ENCODE measurements at places on chromosomes 3 and 15. TPM values are rescaled to one million over a fixed set of nuclear protein-coding genes. Genes with fewer than 3 reads are reported as not detected.

GRCh38 chr3:180630371-180630770, 28.4 kb downstream of the TTC14 start:
- H3K27ac ChIP-seq, result no peak overlapping the region
- H3K4me1 ChIP-seq, result no peaks in the 10 kb centered on the region
- H3K4me3 ChIP-seq, result no peak overlapping the region
- no peaks in the 10 kb centered on the region for H3K27me3 ChIP-seq
- no peaks in the 10 kb centered on the region for H3K36me3 ChIP-seq

DNA sequence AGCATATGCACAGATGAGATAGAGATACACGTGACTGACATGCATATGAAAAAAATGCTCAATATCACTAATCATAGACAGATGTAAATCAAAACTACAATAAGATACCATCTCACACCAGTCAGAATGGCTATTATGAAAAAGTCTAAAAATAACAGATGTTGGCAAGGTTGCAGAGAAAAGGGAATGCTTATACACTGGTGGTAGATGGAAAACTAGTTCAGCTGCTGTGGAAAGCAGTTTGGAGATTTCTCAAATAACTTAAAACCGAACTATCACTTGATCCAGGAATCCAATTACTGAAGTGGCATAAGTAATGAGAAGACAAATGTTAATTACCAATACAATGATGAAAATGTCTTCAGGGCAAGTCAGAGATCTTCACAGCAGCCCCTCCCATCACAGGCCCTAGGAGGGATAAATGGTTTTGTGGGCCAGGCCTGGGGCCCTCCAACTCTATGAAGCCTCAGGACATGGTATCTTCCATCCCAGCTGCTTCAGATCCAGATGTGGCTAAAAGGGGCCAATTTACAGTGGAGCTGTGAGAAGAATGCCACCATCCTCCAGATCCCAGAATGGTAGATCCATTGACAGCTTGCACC, 71.4 kb upstream of the PLSCR4 start:
- no peaks in the 10 kb centered on the region for H3K4me1 ChIP-seq
- H3K36me3 ChIP-seq, result no peaks in the 10 kb centered on the region
- no peak overlapping the region for H3K4me3 ChIP-seq
- H3K27ac ChIP-seq, result no peak overlapping the region

DNA sequence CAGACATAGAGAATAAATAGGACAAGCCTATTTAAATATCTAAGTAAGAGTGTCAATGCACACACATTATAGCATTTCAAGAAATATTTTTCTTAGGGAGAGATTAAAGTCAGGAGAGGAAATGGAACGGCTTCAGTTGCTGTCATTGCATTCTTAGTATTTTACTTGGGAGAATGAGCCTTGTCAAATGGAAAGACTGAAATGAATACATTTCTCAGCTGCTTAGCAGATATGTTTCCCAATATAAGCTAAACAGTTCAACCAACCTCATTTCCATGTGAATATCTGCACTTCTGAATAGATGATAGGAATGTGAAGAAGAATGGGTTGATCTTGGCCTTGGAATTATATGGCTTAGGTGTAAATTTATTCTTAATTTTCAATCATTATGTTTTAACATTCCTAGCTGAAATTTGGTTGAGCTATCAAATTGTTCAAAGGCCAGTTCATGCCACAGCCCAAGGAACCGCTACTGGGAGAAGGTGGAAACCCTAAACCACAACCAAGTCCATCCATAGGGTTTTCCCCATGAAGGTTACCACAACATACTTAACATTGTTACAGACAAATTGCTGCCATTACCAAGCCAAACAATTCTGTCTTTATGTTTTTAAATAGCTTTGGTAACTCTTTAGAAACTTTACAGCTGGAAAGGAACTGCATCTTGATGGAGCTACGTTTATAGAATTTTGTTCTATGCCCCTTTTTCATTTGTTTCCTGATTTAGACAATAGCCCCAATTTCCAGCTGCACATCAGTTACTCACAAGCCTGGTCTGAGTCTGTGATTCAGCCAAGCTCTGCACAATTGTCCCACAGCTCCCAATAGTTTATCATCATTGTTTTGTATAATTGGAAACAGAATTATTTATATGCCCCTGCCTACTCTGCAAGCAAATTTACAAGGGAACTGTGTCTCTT, 459.6 kb downstream of the MECOM start:
- DNase-seq, result no peak
- no peaks in the 10 kb centered on the region for H3K4me1 ChIP-seq
- no peaks in the 10 kb centered on the region for H3K36me3 ChIP-seq
- no peak overlapping the region for H3K4me3 ChIP-seq
- no peak overlapping the region for H3K27ac ChIP-seq

GRCh38 chr3:54427941-54428871, 305.9 kb downstream of the CACNA2D3 start:
- no peak overlapping the region for H3K4me3 ChIP-seq
- H3K27me3 ChIP-seq, result no peaks in the 10 kb centered on the region
- H3K36me3 ChIP-seq, result no peaks in the 10 kb centered on the region
- no peak for DNase-seq

- no peak for DNase-seq
- no peaks in the 10 kb centered on the region for H3K27me3 ChIP-seq
- H3K36me3 ChIP-seq, result peaks cover 3% of the 10 kb centered on the region
- H3K4me3 ChIP-seq, result no peak overlapping the region
- peaks cover 37% of the 10 kb centered on the region for H3K4me1 ChIP-seq
Observed at GRCh38 chr15:65772930-65773329, 19.2 kb downstream of the DENND4A start.

GRCh38 chr3:121690777-121691405, 30.2 kb upstream of the HCLS1 start:
- peaks cover 9% of the 10 kb centered on the region for H3K36me3 ChIP-seq
- no peaks in the 10 kb centered on the region for H3K4me1 ChIP-seq
- H3K4me3 ChIP-seq, result no peak overlapping the region
- no peaks in the 10 kb centered on the region for H3K27me3 ChIP-seq

DNA sequence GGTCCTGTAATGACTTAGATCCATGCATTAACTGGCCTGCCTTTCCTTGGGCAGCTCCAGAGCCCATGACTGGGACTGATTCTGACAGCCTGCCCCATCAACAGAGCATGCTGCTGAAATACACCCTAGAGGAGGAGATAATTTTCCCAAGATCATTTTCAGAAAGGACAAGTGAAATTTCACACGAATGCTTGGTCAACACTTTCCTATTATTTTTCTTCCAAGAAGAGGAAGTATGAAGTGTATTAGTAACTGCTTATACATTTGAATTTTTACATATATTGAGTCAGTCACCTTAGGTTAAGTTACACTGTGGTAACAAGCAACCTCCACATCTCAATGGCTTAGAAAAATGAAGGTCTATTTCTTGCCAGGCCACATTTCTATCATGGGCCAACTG, 9.7 kb upstream of the NMNAT3 start:
- no peaks in the 10 kb centered on the region for H3K27me3 ChIP-seq
- no peak overlapping the region for H3K27ac ChIP-seq
- no peaks in the 10 kb centered on the region for H3K36me3 ChIP-seq
- H3K4me3 ChIP-seq, result no peak overlapping the region
- no peak for DNase-seq

- no peak overlapping the region for H3K4me3 ChIP-seq
- H3K4me1 ChIP-seq, result no peaks in the 10 kb centered on the region
- H3K27me3 ChIP-seq, result no peaks in the 10 kb centered on the region
- DNase-seq, result no peak
- H3K36me3 ChIP-seq, result no peaks in the 10 kb centered on the region
- H3K27ac ChIP-seq, result no peak overlapping the region
Observed at GRCh38 chr3:140296796-140297352, 361.9 kb downstream of the CLSTN2 start.

MYH15 gene
- 0.06 TPM for total RNA-seq

TM4SF18 gene
- total RNA-seq, result not detected

GRCh38 chr3:107188262-107188661, 189.0 kb upstream of the CCDC54 start:
- no peak overlapping the region for H3K27ac ChIP-seq
- H3K27me3 ChIP-seq, result no peaks in the 10 kb centered on the region
- no peaks in the 10 kb centered on the region for H3K4me1 ChIP-seq
- no peak overlapping the region for H3K4me3 ChIP-seq
- no peaks in the 10 kb centered on the region for H3K36me3 ChIP-seq
- no peak for DNase-seq

- H3K27me3 ChIP-seq, result no peaks in the 10 kb centered on the region
- no peaks in the 10 kb centered on the region for H3K4me1 ChIP-seq
- no peak for DNase-seq
Observed at GRCh38 chr3:166195808-166196207, 358.6 kb upstream of the BCHE start.

GRCh38 chr3:197407526-197407925, 109.1 kb upstream of the DLG1 start:
- H3K4me3 ChIP-seq, result no peak overlapping the region
- H3K27me3 ChIP-seq, result no peaks in the 10 kb centered on the region
- H3K4me1 ChIP-seq, result no peaks in the 10 kb centered on the region
- H3K36me3 ChIP-seq, result no peaks in the 10 kb centered on the region
- no peak for DNase-seq
- no peak overlapping the region for H3K27ac ChIP-seq

IL16 gene
- 400 TPM for total RNA-seq

DNA sequence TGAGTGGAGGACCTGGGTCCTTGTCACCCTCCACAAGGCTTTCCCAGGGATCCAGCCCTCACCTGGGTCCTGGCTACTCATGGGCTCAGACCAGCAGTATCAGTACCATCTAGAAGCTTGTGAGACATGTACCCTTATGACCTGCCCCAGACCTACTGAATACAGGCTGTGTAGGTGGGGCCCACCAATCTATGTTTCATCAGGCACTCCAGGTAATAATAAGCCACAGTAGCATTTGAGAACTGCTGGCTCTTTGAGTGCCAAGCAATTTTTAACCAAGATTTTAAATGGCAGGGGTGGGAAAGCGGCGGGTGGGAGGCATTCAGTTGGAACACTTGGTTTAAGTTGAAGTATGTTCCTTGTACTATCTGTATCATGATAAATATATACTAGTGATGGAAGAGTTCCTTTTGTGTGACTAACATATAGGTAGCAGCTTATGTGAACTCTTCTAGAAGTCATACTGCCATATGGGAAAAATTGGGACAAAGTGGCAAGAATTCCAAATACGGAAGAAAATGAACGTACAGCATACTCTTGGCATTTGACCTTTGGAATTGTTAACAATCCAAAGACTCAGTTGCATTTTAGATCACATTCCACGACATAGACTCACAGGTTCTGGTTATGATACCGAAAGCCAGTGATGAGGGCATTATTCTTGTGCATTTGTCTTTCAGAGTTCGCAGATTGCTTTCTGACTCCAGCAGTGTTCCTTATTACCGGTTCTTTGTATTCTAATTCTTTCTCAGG, 190.4 kb downstream of the GHSR start:
- H3K4me3 ChIP-seq, result no peak overlapping the region
- H3K27ac ChIP-seq, result no peak overlapping the region
- DNase-seq, result no peak
- no peaks in the 10 kb centered on the region for H3K4me1 ChIP-seq
- no peaks in the 10 kb centered on the region for H3K27me3 ChIP-seq

GRCh38 chr15:38608682-38609081, 44.1 kb upstream of the RASGRP1 start:
- H3K27ac ChIP-seq, result no peak overlapping the region
- no peaks in the 10 kb centered on the region for H3K27me3 ChIP-seq
- no peak for DNase-seq
- H3K4me1 ChIP-seq, result peaks cover 48% of the 10 kb centered on the region
- H3K36me3 ChIP-seq, result no peaks in the 10 kb centered on the region

DNA sequence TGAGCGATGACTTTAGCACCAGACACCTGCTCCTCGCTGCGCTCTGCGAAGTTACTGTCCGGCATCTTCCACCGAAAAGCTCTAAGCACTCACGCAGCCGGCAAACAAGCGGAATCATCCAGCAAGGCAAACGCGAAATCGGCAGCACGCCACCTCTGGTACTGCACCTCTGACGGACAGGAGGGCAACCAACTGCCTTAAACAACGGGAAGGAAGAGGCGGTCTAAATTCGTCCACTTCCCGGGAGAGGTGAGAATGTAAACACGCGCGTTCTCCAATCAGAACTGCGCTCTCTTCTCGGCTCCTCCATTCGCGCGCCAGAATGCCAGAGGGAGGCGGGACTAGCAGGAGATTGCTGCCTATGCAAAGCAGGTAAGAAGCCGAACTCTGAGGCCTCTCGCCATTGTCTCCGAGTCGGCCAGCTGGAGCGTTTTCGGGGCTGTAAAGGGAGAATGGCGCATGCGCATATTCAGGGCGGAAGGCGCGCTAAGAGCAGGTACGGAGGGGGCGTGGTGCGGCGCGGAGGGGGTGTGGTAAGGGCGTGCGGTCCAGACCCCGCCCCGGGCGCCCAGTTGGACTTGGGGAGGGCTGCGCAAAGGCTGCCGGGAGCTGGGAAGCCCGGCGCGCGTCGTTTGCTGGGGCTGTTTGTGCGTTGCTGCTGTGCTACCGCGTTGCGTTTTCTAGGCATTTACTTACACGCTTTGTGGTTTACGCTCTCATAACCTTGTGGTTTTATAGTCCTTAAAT, at the start of the genes BTD and HACL1:
Gene BTD (plus strand): TSS at position 347 of the 747 bp plus-strand sequence. CDS start 33,695 bp downstream, outside the sequence.
Gene HACL1 (minus strand): TSS at position 171 of the 747 bp plus-strand sequence. CDS start 106 bp downstream, at position 65.
- H3K27me3 ChIP-seq, result no peaks in the 10 kb centered on the region
- H3K27ac ChIP-seq, result peak within 1 kb of the TSS; percentile 83
- peak; percentile 99 for DNase-seq
- peaks cover 37% of the 10 kb centered on the region for H3K4me1 ChIP-seq
- peaks cover 17% of the 10 kb centered on the region for H3K36me3 ChIP-seq

DNA sequence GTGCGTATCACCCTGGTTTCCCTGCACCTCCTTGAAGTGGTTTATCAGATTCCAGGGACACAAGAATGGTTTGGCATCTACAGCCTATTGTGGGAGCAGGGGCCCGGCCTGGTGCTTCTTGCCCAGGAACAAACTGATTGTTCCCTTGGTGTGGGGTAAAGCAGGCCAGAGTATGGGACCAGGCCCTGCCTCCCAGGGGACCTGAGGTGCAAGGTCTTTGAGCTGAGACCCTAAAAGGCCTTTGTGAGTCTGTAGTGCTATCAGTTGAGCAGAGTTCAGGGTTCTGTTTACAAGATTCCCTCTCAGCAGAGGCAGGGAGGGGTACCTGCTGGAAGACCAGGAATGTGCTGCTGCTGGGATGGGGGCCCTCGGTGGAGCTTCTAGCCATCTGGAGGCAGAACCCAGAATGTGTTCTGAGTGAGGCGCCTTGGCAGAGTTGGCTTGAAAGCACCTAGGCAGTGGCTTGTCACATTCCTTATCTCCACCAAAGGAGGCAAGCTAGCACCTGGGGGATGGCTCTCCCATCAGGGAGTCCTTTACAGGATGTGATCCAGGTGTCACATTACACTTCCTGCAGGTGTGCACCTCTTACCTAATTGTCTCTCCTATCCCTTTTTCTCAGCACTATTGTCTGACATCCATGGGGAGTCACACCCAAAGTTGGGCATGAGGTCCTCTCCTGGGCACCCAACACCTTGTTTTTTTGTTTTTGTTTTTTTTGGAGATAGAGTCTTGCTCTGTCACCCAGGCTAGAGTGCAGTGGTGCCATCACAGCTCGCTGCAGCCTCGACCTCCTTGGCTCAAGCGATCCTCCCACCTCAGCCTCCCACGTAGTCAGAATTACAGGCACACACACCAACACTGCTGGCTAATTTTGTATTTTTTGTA, 13.1 kb downstream of the FLNB start:
- no peaks in the 10 kb centered on the region for H3K4me1 ChIP-seq
- H3K27me3 ChIP-seq, result no peaks in the 10 kb centered on the region
- no peaks in the 10 kb centered on the region for H3K36me3 ChIP-seq
- no peak for DNase-seq
